Stimulated activated CD8-positive, alpha-beta memory T cell treated with anti-CD3 and anti-CD28 coated beads, Interleukin-15, amount 100 ng/mL, for 1 hour (primary cell): ENCODE measurements at places on chromosomes 2 and 18.
A peak's percentile ranks its signal among the peaks of the same experiment; 100 is the strongest.

- DNase-seq: no peak
Observed at GRCh38 chr2:98827625-98828368, 96.9 kb upstream of the MGAT4A start.

GRCh38 chr2:172299741-172300140 lies 127.6 kb upstream of the ITGA6 start:
- no peak for DNase-seq

- DNase-seq: no peak
Observed at GRCh38 chr2:3075316-3075990, 302.2 kb downstream of the EIPR1 start.

DNA sequence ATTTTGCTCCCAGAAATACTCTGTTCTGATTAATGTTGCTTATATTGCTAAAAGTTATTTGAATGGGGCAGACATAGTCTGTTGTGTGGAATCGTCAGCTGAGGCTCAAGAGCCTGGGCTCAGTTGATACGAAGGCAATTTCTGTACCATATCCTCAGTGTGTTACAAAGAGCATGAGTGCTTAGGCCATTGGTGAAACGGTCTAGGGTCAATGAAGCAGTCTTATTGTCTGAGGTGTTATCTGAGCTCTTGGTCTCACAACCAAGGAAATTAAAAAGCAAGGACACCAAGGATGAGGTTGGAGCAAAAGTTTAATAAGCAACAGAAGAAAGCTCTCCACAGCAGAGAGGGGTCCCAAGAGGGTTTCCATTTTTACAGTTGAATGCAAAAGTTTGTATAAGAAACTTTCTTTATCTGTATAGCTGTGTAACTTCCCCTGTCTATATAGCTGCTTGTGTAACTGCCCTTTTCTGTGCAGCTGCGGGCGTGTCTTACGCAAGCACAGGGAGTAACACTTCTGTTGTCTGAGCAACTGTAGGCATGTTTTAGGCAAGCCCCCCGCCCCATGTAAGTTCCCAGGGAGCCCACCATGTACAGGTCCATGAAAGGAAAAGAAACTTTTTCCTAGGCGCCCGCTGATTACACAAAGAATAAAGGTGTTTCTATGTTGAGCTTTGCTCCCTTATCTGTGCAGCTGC lies 40.6 kb upstream of the DSC1 start:
- no peak for DNase-seq

DNA sequence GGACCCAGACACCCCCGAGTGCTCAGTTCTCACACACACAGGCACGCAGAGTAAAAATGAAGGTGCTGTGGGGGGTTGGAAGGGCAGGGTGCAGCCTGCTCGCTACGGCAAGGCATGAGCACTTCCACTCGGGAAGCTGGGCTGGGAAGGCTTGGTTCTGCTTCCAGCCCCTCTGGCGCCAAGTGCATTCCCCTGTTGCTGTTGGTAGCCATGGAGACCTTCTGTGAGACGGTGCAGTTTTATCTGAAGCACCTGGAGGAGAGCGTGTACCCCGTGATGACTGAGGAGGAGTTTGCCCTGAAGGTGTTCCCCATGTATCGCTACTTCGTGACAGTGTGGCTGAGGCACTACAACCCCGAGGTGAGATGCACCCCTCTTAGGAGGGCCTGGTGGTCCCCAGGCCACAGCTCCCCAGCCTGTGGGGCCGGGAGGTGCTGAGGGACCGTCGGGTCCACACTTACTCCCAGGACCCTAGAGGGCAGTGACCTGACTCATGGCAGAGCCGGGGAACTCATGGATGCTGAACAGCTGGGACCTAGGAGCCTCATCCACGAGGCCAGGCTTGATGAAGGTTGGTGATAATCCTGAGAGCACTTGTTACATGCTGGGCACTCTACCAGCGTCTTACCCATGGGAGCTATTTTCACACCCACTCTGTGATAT lies 15.5 kb downstream of the MROH2A start:
- no peak for DNase-seq

DNA sequence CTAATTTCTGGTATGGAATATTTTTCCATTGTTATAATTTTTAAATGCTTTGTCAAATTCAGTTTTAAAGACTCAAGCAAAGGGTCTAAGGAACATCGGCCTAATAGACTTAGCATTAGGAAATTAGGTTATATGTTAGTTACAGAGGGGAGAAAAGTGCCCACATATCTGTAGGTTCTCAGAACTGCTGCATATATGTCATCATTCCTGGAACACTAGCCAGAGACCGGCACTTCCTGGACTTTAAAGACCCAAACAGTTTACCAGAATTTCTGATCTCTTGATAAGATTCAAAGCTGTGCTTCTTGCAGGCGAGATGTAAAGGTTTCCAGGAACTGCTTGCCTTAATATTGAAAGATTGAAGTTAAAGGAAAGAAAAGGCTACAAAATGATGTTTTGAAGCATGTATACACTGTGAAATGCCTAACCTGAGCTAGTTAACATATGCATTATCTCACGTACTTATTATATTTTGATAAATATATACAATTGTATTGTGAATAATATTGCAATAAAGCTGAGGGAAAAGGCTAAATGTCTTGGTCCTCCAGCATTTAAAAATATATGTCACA lies 993.6 kb downstream of the LRP1B start:
- no peak for DNase-seq

DNA sequence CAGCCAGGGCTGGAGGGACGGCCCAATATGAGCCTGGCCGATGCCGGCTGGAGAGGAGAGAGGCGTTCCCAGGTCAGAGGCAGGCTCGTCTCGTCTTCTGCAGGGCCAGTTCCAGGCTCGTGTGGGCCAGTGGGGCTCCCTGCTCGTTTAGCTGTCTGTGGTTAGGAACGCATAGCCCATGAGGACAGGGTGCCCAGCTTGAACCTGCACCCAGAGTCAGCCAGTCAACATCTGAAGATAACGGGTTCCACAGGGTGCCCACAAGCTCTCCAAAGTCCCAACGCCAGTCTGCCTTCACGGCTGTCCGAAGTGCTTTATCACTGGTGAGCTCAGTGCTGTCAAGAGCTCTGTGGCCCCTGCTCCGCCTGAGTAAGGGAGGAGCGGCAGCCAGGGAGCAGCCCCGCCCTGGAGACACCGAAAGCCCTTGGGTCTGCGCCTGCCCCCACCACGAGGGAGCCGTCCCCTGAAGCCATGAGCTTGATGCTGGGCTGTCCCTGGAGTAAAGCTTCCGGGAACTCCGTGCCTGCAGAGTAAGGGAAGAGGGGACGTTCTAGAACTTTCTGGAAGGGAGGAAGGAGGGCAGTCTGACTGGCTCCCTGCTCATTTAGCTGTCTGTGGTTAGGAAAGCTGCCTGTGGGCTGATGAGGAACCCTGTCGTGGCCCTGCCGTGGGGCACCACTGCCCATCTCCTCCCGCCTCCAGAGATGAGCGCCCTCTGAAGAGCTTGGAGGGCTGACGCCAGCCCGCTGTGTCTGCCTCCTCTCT lies 2.7 kb upstream of the HSBP1L1 start:
- no peak for DNase-seq

- DNase-seq: peak; percentile 12
Observed at GRCh38 chr2:127641846-127642507, 4.0 kb upstream of the GPR17 start.

GRCh38 chr2:67579216-67579615 lies 182.1 kb downstream of the ETAA1 start:
- DNase-seq: no peak

GRCh38 chr2:9299161-9300100 lies 92.8 kb downstream of the ASAP2 start:
- DNase-seq: no peak

DNA sequence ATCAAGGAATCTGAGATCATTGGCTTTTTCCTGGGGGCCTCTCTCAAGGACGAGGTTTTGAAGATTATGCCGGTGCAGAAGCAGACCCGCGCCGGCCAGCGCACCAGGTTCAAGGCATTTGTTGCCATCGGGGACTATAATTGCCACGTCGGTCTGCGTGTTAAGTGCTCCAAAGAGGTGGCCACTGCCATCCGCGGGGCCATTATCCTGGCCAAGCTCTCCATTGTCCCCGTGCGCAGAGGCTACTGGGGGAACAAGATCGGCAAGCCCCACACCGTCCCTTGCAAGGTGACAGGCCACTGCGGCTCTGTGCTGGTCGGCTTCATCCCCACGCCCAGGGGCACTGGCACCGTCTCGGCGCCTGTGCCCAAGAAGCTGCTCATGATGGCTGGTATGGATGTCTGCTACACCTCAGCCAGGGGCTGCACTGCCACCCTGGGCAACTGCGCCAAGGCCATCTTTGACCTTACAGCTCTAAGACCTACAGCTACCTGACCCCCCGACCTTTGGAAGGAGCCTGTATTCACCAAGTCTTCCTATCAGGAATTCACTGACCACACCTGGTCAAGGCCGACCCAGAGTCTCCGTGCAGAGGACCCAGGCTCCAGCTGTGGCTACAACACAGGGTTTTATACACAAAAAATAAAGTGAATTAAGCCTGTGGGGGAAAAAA lies 141.8 kb downstream of the SOCS6 start:
- DNase-seq: no peak

- no peak for DNase-seq
Observed at GRCh38 chr2:51633073-51633472, 601.1 kb upstream of the NRXN1 start.

GRCh38 chr2:16624436-16624780 lies 41.2 kb downstream of the CYRIA start:
- DNase-seq: no peak

DNA sequence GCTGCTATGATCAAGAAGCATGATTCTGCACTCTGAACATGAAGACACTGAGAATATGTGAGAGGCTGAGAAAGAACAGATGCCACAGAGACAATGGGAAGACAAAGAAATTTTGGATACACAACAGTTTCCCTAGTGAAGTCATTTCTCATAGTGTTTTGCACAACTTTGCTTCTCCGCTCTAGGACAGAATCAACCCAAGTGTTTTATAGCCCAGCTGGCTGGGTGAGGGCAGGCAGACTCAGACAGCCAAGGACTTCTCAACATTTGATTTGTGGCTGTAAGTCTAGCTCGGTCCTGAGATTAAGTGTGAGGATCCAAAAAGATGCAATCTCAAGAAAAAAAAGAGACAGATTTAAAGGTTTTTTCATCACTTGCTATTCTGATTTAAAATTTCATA lies 536.5 kb upstream of the CRIM1 start:
- DNase-seq: no peak

DNA sequence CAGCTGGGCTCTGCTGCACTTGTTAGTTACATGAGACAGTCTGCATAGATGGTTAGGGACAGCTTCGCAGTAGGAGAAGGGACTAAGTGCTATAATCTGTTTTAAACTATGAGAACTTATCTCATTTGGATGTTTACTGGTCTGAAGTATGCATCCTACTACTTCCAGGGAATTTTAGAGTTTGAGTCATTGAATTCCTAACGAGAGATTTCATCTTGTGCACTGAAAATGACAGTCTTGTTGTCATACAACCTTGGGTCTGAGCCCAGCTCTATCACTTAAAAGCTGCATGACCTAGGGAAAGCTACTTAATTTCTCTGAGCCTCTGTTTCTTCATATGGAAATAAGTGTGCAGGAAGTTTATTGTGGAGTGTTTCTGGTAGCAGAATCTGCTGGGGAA lies 78.4 kb downstream of the TRIM43 start:
- DNase-seq: no peak

GRCh38 chr2:16160281-16161084 lies 220.1 kb downstream of the MYCN start:
- DNase-seq: no peak

GRCh38 chr2:23347471-23348092 lies 37.4 kb upstream of the KLHL29 start:
- no peak for DNase-seq

DNA sequence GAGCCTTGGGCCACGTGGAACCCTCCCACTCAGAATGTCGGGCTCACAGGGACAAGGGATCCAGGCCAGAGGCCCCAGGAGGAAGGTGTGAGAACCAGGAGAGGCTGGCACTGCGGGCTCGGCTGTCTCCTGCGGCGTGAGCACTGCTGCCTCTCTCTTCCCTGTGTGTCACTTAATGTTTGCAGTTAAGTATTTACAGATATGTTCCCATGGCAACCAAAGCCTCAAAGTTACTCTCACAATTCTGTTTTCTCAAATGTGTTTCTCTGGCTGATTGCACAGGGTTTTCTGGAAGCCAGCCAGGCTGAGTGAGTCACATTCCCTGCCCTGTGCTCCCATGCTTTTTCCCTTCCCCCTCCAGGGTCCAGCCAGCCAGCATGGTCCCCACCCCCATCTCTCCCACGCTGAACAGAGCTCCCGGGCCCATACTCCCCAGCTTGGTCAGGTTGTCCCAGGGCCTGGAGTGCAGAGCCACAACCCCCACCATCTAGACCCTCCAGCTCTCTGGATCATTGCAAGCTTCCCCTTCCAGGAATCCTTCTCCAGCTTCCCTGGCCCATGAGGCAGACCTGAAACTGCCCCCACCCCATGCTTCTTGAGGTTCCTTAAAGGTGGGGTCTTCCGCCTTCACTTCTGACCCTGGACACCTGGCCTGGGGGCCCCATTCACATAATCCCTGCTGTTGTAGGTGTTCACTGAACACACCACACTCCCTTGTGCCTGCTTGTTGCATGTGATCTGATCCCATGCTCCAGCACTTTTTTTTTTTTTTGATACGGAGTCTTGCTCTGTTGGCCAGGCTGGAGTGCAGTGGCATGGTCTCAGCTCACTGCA lies 265.9 kb downstream of the CELF4 start:
- DNase-seq: no peak

GRCh38 chr2:215685238-215685990 lies 249.5 kb upstream of the FN1 start:
- no peak for DNase-seq

DNA sequence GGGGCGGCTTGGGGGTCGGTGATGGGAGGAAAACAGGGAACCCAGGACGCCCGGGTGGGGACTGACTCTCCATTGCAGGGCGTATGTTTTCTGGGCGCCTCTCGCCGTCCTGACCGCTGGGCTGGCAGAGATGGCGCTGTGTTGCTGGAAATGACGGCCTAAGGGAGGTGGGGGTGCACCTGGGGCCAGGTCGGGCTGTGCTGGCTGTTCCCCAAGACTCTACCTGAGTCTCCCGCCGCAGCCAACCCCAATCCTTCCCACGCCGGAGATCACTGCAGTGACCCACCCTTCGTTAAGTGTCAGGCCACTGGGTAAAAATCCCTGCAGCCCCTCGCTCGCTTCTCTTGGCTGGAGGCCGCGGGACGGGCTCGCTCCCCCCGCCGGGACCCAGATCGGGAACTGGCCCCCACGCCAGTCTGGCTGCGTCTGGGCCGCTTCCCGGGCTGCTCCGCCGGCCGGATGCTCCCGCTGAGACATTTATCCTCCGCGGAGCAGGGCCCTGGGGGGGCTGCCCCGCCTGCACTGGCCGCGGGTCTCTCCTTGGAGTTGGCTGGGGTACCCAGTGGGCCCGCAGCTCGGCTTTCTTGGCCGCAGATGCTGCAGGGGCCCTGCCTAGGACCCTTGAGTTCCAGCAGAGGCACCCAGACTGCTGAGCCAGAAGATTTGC lies 7.8 kb upstream of the ARMC9 start:
- DNase-seq: no peak

- DNase-seq: no peak
Observed at GRCh38 chr2:4673025-4673489, 969.7 kb downstream of the DCDC2C start.

- no peak for DNase-seq
Observed at GRCh38 chr18:45171679-45172191, 443.5 kb upstream of the SLC14A2 start.

DNA sequence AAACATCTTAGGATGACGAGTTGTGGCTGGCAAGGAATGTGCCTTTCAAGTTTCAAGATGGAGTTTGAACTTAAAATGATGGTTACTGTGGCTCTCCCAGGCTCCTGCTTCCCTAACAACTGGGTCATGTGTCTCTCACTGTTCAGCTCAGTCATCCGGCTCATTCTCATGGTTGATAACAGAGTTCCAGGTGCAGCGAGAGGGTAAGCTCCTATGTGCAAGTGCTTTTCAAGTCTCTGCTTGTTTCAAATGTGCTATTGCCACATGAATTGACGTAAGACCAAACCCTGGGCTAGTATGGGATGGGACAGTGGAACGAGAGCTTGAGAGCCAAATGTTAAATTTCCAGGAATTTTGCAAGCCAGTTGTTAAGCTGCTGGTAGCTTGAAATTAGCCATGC lies 19.5 kb upstream of the PUM2 start:
- no peak for DNase-seq
